Glomerular endothelial cell (primary cell): ENCODE measurements at places on chromosomes 16 and 17.

DNA sequence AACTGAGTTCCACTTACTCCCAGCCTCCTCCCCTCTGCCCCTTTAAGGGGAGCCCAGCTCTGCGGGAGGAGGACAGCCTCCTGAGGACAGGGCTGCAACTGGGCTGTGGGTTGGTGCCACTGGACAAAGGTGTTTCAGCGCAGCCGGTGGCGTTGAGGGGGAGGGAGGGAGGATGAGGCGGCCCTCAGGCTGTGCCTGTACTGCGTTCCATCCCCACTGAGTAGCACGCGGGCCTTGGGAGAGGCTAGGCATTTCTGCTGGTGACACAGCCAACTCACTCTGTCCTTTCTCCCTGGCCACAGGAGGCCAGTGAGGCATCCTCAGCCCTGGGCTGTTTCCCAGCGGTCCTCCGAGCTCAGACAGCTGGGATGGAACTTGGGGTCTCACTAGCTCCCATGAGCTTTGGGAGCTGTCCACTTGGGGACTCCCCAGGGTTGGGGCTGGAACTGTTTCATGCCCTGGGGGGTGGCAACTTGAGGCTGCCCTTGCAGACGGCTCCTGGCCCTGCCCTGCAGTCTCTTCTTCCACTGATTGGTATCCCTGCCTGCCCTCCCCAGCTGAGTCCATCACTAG is 70.5 kb downstream of the MPRIP start:
- no peak for DNase-seq

DNA sequence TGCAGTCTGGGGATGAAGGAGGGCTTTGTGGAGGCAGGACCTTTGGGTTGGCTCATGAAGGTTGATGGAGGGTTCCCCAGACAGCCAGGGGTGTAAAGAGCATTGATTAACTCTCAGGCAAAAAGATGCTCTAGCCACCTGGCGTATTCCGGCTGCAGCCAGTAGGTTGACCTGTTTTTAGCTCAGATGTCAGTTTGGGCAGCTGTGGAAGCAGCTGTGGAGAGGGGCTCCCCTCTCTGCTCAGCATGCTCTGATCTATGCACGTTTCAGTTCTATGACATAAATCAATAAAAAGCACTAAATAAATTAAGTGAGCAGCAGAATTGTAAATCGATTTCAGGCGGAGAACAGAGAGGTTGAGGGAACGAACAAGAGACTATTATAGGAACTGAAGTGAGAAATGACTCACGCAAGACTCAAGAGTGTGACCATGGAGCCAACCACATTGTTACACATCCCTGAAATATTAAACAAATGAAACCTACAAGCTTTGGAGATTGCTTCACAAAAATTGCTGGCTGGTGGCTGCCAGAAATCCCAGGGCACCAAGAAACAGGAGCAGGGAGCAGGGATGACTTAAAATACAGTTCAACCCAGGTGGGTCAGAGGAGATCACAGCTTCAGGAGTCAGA is 111.9 kb downstream of the GSG1L start:
- DNase-seq: no peak

DNA sequence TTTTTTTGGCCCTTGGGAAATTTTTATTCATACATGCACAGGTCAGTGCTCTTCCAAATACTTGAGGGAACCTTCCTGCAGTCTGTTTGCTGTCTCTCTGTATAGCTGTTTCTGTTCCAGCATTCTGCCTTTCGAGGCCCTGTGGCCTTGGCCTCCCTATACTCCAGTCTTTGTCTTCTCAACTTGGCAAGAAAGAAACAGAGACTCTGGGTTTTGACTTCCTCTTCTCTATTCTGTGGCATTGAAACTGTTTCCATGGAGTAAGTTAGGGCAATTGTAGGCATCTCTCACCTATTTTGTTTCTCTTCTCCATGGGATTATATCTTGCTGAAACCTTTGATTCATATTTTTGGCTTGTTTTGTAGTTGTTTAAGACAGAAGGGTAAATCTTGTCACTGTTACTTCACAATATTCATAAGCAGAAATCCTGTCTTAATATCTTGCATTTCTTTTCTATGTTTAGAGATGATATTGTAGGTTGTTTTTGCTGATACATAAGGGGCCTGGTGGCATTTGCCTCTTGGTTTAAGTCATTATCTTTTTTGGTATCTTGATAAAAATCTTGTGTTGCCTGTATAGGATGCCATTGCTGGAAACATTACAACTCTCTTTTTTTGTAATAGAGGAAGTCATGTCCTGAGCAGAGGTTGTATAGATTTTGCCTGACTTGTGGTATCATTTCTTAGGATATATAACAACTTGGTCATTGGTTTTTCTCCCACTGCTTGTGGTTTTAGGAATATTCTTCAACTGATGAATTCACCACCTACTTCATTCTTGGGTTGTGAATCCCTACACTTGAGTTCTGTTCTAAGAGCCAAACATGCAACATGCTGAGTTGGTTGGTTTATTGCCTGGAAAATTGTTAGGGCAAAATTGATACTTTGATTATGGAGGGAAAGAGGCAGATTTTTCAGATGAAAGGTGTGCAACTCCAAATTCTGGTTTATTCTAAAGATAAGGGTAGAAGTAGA is 168.6 kb downstream of the FTO start:
- no peak for DNase-seq

DNA sequence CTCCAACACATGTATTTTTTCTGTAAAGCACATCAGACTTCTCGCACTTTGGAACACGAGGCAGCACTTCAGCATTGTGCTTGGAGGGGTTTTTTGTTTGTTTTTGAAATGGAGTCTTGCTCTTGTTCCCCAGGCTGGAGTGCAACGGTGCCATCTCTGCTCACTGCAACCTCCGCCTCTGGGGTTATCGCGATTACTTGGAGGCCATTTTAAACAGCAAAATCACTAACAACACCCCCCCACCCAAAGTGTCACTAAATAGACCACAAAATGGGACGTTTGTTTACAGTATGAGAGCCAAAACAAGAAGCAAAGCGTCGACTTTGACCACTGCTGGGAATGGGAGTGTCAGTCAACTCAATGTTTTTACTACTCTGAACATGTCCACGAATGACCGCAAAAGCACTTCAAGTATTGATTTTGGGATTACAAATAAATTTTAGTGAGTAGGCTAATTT is 9.0 kb upstream of the C16orf87 start:
- DNase-seq: no peak
